ENCODE measurements at places on chromosomes 7 and 10. TPM values are rescaled to one million over a fixed set of nuclear protein-coding genes. Genes with fewer than 3 reads are reported as not detected.

The EGFR gene
- 61.3 TPM for total RNA-seq

The GPNMB gene
- 60.6 TPM for total RNA-seq

The CYP2C9 gene
- 2.9 TPM for total RNA-seq

The AMZ1 gene
- 0.16 TPM for total RNA-seq

The IQCE gene
- total RNA-seq, result 27.8 TPM

The ZNF398 gene
- 12.6 TPM for total RNA-seq

DNA sequence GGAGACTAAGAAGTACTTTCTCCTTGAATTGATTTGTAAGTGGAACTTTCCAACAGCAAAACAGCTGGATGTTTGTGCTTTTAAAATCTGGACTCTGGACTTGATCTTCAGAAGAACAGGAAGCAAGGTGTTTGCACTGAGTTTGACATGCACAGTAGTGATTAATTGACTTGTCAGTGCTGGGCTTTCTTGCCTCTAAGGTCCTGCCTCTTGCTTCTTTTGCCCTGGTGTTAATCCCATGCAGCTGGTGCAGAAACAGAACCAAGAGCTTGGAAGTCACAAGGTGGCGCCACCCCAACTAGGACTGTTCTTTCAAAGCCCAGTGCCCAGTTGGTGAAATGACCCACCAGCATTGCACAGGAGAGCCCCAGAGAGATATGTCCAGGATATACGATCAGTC lies 66.8 kb upstream of the SEPHS1 start:
- DNase-seq, result no peak

DNA sequence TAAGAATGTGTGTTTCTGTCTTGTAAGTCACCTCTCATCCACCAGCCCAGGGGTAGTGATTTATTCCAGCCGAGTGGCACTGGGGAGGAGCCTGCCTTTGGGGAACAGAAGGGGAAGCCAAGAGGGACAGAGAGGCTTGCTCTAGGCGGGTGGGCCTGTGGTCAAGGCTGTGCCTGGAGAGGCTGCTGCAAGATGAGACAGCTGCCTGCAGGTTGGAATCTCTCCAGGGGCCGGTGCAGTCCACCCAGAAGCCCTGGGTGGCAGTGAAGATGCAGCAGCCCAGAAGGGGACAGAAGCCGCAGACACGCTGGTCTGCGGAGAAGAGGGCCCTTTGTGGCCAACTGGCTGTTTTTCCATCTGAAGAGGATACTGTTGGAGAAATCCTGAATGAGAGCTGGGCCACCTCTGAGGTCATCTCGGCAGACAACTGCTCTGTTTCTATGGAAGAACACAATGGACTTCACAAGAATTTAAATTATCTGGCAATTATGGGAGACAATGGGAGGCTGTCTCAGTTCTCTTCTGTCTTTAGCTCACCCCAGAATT lies 175.7 kb downstream of the GFRA1 start:
- DNase-seq, result peak; percentile 72

DNA sequence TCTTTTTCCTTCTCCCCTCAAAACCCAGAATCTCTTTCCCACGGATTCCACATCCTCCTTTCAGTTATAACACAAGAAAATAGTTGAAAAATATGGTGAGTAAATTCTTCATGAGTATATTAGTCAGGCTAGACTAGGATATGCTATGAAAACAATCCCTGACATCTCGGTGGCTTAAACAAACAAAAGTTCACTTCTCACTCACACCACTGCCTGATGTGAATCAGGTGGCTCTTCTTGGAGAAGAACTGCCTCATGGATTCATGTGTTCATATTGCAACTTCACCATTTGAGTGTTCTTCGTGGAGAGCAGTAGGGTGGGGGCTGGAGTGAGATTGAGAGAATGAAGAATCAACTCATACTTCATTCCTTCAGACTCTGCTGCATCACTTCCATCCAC lies 204.1 kb downstream of the PHF14 start:
- no peak for DNase-seq

GRCh38 chr7:20958572-20958971 lies 171.9 kb upstream of the SP8 start:
- DNase-seq, result no peak

DNA sequence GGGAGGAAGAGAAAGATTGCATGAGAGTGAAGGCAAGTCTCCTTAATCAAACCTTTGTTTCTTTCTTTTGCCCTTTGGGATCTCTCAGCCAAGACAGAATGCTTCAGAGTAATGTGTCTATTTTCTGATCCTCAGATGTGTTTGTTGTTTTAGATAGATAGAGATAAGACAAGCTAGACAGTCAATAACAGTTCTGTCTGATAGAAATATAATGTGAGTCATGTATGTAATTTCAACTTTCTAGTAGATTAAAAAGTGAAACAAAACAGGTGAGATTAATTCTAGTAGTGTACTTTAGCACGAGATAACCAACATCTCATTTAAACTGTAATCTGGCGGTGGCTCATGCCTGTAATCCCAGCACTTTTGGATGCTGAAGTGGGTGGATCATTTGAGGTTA lies 159.2 kb downstream of the GATA3 start:
- no peak for DNase-seq

- DNase-seq, result peak; percentile 52
Measured at GRCh38 chr7:29459589-29459988, 104.0 kb upstream of the PRR15 start.

DNA sequence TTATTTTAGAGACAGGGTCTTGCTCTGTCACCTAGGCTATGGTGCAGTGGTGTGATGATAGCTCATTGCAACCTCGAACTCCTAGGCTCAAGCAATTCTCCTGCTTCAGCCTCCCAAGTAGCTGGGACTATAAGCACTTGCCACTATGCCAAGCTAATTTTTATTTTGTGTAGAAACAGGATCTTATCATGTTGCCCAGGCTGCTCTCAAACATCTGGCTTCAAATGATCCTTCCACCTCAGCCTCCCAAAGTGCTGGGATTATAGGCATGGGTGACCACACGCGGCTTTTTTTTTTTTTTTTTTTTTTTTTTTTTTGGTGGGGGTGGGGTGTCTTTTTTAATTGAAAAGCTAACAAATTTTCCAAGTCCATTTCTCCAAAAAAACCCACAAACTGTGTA lies 18.4 kb downstream of the HPS6 start:
- no peak for DNase-seq

GRCh38 chr10:16953270-16953669 lies 136.0 kb upstream of the RSU1 start:
- DNase-seq, result no peak

DNA sequence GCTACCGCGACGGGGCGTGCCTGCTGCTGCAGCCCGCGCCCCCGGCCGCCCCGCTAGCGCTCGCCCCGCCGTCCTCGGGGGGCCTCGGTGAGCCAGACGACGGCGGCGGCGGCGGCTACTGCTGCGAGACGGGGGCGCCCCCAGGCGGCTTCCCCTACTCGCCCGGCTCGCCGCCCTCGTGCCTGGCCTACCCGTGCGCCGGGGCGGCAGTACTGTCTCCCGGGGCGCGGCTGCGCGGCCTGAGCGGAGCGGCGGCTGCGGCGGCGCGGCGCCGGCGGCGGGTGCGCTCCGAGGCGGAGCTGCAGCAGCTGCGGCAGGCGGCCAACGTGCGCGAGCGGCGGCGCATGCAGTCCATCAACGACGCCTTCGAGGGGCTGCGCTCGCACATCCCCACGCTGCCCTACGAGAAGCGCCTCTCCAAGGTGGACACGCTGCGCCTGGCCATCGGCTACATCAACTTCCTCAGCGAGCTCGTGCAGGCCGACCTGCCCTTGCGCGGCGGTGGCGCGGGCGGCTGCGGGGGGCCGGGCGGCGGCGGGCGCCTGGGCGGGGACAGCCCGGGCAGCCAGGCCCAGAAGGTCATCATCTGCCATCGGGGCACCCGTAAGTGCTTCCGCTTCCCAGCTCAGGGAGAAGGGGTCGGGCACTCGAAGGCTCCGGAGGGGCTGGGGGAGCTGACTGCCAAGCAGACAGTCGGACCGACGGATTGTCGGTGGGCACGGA lies 761 bp downstream of the PTF1A start:
- DNase-seq, result peak; percentile 41

GRCh38 chr10:78805176-78805575 lies 263.6 kb upstream of the ZMIZ1 start:
- DNase-seq, result peak; percentile 79

GRCh38 chr7:143436325-143436946 lies 6.8 kb upstream of the TAS2R60 start:
- DNase-seq, result no peak

DNA sequence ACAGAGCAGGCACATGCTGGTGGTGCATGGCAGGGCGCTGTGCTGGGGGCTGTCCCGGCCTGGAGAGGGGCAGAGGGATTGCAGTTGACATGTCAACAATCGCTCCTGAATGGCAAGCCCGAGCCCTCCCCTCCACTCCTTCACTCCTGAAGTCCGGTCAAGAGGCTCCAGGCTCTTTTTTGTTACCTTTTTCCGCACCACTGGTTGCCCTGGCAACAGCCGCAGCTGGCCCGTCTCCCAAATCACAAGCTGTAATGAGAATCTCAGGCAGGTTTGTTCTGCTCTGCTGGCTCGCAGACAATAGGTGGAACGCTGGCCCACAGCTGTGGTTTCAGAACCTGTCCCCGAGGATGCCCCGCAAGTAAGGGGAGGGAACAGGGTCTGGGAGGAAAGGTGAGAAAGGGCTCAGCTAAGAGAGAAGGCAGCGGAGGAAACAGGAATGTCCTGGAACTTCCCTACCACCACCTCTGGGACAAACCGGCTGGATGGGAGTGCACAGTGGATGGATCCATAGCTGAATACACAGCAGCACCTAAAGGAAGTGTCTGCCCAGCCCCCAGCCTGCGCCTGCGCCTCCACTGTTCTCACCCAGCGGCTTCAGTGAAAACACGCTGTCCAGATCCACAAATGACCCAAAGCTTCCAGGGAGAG lies 58.9 kb downstream of the CALML3 start:
- DNase-seq, result peak; percentile 95

DNA sequence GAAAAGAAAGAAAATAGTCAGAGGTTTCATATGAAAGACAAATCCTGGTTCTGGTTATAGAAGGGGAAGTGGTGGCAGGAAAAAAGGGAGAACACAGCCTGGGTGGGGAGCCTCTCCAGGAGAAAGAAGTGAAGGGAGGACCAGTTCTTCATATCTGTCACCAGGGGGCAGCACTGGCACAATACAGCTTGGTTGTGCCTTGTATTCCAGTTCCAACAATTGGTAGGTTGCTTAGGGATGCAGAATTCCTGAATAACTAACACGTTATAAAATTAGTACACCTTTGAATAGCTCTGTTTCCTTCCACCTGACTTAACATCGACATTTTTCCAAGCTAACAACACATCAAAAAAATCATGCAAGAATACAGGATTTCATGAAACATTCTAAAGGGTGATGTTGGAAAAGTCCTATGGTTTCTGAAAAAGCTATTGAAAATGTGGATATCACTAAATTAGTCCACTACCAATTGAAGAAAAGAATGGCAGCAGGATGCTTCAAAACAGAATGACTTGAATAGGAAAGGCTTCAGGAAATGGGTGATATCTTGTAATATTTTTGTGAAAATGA lies 52.9 kb downstream of the CYP26A1 start:
- no peak for DNase-seq

GRCh38 chr7:95960706-95961244 lies 188.4 kb downstream of the DYNC1I1 start:
- DNase-seq, result no peak

- no peak for DNase-seq
Measured at GRCh38 chr7:41994036-41994745, 242.8 kb downstream of the GLI3 start.

DNA sequence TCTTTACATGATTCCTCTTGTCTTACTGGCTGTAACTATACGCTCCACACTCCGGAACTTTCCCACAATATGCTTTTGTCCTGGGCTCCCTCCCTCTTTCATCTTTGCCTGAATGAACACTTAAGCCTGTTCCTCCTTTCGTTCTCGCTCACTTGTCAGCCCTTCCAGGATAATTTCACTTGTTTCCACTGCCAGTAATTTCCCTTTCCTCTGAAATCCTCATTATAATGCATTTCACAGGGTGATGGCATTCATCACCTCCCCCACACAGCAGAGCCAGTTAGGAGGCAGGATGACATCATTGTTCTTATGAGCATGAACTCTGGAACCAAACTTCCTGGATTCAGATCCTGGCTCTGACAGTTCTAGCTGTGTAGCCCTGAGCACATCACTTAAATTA lies 372.6 kb downstream of the GPR158 start:
- DNase-seq, result peak; percentile 44

GRCh38 chr7:84914598-84914997 lies 272.3 kb downstream of the SEMA3D start:
- no peak for DNase-seq

Data from kidney (tissue), 22 donors.